ENCODE measurements at places on chromosomes 5 and 9.

DNA sequence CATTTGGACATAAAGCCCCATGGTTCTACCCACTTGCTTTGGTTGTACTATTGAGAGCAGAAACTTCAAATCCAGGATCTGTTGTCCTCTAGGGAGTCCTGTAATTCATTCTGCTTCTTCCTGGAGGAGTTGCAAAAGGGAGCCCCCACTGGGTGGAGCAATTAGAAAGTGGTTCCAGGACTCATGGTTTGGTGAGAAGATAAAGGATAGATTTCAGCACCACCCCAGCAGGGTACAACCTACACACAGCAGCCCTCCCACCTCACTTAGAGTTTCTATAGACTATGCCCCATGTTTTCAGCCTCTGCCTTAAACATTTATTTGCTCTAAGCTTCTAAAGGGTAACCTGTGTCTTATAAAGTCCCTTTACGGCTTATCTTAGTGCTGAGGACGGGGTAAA, 112.6 kb upstream of the ARRDC3 start:
- no peak for DNase-seq

GRCh38 chr9:20594608-20595007, 27.7 kb downstream of the MLLT3 start:
- DNase-seq, result no peak

DNA sequence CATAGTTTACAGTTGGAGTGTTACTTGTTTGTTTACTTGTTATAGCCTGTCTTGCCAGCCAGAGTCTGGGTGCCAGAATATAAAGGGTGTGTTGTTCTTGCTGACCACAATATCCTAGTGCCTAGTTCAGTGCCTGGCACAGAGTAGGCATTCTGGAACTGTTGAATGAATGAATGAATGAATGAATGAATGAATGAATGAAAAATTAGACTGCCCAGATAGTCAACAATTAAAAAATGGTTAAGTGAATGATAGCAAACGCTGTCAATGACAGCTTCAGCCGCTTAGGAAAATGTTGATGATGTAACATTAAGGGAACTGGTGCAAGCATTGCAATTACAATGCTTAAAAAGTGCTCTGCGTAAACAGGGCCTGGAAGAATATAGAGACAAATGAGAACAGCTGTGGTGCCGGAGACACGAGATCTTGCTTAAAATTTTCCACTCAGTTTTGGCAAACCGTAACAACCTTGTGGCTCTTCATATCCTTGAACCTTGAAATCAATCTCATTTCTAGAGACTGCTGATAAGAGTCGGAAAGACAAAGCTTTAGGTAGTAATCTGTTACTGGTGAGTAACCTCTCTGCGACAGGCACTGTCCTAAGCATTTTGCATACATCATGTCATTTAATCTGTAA, 4.7 kb upstream of the TTLL11 start:
- peak; percentile 79 for DNase-seq

DNA sequence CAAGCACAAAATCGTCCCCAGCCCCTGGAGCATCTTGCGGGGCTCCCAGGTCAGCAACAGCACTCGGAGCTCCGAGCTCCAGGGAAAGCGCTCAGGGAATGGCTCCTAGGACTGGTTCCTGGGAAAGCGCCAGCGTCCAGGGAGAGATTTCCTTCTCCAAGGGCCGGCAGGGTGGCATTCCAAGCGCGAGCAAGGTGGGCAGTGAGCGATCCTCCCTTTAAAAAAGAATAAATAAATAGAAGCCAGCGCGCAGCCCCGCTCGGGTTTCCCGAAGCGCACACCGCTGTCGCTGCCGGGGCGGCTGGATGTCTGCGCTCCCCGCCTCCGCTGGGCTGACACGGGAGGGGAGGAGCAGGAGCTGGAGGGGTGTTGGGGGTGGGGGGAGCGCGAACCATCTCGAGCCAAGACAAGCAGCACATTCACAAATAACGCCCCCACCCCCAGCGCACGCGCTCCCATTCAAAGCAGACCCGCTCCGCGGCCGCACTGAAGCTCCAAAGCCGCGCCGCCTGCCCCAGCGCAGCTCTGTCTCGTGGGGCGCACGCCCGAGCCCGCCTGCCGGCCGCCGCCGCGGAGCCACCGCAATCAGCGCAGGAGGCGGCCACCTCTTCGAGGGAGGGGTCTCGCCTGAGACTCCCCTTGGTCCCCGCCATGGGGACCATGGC, 327.4 kb downstream of the SH3GL2 start:
- DNase-seq, result no peak

GRCh38 chr5:176899946-176900779, 1.0 kb upstream of the HK3 start:
- no peak for DNase-seq

- DNase-seq, result peak; percentile 89
Observed at GRCh38 chr5:15929611-15930263, 249.9 kb downstream of the MARCHF11 start.

DNA sequence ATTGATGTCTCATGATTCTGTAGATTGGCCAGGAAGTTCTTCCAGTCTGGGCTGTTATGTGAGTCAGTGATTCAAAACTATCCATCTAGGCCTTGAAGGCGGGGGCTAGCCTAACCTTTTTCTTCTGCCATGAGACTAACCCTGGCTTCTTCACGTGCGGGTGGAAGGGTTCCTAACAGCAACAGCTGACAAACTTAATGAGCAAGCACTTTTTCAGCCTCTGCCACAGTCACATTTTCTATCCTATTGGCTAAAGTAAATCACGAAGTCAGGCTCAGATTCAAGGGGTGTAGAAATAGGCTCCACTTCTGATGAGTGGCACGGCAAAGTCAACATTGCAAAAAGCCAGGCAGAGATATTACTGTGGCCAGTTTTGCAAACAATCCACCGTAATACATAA, 68.4 kb downstream of the STK32A start:
- DNase-seq, result peak; percentile 2

- DNase-seq, result peak; percentile 88
Observed at GRCh38 chr5:112779531-112779930, 41.8 kb downstream of the APC start.

DNA sequence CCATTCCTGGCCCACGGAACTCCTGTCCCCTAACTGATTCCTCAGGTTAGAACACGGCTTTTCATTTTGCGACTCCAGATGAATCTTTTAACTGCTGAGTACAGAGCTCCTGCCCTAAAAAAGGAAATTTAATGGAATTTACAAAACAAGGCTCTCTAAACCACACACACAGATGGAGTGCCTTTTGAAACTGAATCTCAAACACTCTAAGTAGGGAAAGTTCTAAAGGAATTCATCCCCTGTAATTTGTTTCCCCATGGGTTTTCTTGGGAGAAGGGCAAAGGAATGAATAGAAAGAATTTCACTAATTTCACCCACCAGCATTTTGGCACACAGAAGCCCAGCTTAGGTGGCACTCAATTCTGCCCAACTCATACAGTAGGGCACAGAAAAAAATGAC, 106.5 kb downstream of the THBS4 start:
- peak; percentile 73 for DNase-seq

DNA sequence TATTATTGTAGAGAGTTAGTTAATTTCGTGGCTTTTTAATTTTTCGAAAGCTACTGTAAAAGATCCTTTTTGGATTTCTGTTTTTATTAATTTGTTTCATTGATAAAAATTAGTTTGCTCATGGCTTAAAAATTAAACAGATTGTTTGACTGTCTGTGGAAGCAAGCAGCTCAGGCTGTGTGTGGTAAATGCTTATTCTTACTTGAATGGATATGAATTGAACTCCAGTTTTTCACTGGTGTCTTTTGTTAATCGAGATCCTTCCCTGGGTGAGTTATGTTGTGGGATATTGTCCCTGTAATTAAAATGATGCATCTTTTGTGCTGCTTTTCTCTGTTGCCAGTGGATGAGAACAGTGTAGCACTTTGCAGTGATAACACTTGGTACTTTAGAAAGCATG, 75.3 kb downstream of the PIK3R1 start:
- DNase-seq, result no peak

DNA sequence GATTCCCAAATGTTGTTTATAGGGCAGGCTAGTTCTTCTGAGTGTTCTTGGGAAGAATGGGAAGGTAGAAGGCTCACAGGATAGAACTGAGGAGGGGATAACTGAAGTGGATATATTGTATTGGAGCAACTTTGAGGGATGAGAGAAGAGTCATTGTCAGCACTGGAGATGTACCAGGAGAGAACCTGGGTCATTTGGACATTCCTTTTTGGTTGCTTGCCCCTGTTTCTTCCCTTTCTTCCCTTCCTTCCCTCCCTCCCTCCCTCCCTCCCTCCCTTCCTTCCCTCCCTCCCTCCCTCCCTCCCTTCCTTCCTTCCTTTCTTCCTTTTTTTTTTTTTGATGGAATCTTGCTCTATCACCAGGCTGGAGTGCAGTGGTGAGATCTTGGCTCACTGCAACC, 45.3 kb downstream of the RALGPS1 start:
- no peak for DNase-seq

GRCh38 chr9:83707518-83707767, 315 bp downstream of the UBQLN1 start:
- DNase-seq, result peak; percentile 78

DNA sequence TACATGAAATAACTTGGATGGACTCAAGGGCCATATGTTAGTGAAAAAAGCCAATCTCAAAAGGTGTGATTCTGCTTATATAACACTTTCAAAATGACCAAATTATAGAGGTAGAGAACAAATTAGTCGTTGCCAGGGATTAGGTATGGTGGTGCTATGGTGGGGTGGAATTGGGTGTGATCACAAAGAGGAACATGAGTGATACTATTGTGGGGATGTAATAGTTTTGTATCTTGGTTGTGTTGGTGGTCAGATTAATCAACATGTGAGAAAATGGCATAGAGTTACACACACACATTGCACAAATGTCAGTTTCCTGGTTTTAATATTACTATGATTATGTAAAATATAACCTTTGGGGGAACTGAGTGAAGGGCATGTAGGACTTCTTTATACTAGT, 31.9 kb downstream of the CAMK4 start:
- no peak for DNase-seq

DNA sequence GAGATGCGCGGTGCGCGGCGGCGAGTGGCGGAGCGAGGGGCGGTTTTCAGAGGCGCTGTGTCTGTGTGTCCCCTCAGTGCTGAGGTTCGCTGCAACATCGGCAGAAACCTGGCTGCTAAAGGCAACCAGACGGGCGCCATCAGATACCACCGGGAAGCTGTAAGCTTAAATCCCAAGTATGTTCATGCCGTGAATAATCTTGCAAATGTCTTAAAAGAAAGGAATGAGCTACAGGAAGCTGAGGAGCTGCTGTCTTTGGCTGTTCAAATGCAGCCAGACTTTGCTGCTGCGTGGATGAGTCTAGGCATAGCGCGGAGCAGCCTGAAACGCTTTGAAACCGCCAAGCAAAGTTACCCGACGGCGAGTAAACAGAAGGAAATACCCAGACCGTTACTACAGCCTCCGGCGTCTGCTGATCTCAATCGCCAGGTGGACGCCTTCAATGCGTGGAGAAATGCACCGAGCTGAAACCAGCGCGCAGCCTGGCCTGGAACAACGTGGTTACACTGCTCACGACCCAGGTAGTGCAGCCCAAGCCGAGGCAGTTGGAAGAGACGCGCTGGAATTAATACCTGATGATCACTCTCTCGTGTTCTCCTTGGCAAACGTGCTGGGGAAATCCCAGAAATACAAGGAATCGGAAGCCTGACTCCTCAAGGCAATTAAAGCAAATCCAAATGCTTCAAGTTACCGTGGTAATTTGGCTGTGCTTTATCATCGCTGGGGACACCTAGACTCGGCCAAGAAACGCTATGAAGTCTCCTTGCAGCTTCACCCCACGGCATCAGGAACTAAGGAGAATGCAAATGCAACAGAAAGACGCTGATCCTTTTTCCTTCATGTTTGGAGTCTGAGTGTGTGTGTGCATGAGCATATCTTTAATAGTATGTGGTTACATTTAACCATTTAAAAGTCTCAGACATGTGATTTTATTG, 15.9 kb downstream of the OR2V1 start:
- DNase-seq, result peak; percentile 39

DNA sequence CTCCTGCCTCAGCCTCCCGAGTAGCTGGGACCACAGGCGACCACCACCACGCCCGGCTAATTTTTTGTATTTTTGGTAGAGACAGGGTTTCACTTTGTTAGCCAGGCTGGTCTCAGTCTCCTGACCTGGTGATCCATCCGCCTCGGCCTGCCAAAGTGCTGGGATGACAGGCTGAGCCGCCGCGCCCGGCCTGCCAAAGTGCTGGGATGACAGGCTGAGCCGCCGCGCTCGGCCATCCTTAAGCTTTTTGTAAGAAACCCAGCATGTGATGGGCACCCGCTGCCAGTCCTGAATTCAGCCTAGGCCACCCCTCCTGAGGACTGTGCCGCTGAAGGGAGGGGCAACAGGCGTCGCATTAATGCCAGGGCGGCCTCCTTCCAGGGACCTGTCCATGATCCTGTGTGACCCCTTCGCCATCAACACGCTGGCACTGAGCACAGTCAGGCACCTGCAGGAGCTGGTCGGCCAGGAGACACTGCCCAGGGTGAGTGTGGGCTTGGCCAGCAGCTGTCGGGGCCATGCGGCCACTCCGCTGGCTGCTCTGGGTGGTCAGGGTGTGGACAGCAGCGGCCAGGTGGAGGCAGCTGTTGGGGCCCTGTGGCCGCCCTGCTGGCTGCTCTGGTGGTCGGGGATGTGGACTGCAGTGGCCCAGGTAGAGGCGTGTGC, 10.5 kb downstream of the NELFB start:
- DNase-seq, result no peak

Measured in AG10803 (cell line).